ENCODE measurements at places on chromosomes 5 and 9.

- DNase-seq, result no peak
Measured at GRCh38 chr5:83026930-83027687, 50.1 kb downstream of the TMEM167A start.

- no peak for DNase-seq
Measured at GRCh38 chr5:1698589-1699316, 100.9 kb downstream of the MRPL36 start.

DNA sequence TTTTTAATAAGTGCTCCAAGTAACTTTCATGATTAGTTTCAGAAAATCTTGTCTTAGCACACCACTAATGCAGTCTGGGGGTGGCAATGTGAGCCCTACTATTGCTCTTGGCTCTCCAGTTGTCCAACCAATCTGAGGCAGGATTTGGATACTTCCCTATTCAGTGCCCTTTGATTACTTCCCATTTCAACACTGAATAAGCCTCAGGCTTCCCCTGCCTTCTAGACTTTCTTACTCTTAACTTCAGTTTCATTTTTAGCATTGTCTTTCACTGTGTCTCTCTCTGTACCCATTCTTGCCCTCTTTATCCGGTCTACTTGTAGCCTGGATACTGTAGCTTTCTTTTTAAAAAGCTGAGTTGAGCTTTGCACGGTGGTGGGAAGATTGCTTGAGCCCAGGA lies 186.1 kb downstream of the C9orf152 start:
- DNase-seq, result no peak

GRCh38 chr9:95206143-95206542 lies 111.4 kb downstream of the FANCC start:
- no peak for DNase-seq

DNA sequence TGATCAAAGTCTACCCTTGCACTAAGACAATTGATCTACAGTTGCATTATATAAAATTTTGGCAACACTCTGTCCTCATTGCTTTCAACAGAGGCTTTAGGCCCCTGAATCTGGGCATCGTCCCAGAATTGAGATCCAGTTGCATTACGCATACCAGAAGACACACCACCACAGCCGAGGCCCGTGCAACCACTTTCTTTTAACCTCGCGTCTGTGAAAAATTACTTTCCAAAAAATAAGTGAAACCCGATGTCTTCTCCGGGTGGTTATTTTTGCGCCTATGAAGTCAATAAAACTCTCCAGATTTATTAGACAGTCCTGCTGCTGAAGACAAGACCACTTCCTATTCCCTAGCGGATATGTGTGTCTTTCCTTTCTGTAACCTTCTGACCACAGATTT lies 52.1 kb upstream of the NFIB start:
- DNase-seq, result no peak

DNA sequence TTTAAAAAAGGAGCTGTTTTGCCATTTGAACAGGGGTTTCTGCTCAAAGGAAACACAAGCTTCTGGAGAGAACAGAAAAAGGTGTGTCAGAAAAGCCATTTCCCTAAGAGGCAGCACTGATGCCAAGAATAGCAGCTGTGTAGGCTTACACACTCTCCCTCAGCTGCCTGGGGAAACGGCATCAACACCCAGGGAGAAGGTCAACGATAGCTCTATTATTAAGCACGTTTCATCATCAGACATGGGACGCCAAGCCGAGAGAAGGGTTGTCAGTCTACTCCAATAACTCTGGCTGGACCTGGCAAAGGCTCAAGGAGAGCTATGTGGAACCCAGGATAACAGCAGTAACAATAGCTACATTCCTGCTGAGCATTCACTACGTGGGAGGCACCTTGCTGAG lies 314.2 kb downstream of the CDK5RAP2 start:
- DNase-seq, result no peak

- DNase-seq, result peak; percentile 5
Measured at GRCh38 chr5:179731791-179732411, 721 bp upstream of the MAML1 start.

DNA sequence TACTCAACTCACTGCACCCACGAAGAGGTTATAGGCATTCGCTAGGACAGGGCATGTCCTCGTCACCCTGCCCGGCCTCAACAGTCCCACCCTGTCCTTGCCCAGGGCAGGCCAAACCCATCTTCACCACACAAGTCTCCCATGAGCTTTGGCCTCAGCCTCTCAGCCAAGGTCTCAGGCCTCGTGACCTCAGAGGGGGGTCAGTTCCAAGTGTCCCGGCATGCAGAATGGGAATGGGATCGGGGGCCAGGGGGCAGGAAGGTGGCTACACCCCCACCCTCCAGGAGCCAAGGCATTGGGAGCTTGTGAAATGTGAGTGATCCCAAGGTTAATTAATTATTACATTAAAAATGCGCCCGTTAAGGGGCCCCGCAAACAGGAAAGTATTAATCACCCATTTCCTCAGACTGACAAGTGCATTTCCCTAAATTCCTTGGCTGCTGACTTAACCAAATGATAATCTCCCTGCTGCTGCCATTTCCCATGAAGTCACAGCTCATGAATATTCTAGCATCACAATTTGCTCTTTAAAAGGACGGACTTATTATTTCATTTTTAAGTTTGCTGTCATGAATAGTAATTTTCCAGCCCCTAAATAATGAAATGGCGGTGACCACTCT lies 8.0 kb upstream of the UBAC1 start:
- no peak for DNase-seq

DNA sequence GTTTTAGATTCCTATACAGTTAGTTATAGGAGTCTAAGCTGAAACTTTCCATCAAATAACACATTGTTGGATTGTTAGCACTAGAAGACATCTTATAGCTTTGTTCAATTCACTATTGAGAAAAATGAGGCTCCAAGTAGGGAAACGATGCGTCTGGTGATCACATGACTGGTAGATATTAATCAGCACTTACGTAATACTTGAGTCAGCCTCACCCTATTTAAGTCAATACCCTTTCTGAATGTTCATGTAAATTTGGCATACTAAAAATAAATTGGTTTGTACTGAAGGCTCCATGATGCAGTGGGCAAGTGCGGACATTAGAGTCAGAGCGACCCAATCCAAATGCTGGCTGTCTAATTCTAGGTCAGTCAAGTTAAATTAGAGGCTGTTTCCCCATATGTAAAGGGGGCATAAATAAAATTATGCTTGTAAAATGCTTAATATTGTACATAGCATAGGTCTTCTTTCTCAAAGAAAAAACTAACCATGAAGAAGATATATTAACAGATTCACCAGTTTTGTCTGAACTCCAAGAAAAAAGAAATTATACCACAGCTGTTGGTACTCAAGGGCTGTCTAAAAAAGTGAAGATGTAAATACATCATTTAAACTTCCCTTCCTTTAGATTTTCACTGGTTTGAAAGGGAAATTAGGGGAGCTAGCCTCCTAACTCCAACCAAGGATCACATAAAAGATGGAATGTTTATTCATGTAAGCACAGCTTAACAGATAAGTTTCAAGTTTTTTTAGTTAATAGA lies 406.6 kb upstream of the TLE4 start:
- no peak for DNase-seq

DNA sequence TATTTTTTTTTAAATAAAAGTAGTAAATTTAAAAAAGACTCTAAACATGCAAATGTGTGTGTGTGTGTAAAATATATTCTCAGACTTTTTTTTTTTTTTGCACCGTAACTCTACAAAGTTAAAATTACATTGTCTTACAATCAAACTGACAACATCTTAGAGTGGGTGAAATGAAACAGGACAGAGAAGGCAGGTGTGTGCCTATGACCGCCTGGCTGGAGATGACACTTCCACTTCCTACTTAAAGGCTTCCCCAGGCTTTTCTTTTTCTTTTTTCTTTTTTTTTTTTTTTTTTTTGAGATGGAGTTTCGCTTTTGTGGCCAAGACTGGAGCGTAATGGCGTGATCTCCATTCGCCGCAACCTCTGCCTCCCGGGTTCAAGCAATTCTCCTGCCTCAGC lies 2.7 kb upstream of the AK1 start:
- no peak for DNase-seq

- no peak for DNase-seq
Measured at GRCh38 chr5:67004730-67005350, 191.8 kb downstream of the CD180 start.

DNA sequence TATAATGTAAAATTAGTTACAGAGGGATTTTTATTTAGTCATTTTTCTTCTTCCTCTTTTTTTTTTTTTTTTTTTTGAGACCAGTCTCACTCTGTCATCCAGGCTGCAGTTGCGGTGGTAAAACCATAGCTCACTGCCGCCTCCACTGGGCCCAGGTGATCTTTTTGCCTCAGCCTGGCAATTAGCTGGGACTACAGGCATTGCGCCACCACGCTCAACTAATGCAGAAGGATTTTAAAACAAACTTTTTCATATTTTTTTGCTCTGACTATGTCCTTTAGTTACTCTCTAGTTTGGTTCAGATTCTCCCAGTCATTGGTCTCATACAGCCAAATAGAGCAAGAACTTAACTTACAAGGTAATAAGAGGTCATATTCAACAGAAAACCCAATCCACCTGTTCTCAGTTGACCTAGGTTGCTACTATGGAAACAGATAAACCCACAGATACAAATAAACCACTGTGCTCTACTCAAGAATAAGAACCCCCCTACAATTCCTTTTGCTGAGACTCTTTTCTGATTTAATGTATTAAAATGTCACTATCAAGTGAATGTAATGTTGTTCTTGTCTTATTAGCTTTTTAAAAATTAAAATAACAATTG lies 50.1 kb upstream of the TTC39B start:
- no peak for DNase-seq

DNA sequence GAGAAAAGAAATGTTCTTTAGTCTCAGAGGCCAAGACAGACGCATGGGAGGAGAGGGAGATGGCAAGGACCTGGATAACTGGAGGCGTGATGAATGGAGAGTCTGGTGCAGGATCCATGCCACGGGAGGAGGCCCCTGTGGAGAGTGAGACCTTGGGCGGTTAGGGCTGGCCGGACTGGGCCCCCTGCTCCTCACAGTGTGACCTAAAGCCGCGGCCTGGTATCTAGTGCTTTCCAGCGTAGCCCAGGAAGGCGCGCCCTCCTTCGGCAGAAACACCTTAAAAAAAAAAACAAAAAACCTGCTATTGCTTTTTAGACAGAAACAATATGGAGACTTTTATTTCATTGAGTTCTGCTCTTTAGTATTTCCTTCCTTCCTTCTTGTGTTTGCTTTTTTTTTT lies 33.1 kb downstream of the SCGB3A1 start:
- DNase-seq, result no peak

- peak; percentile 14 for DNase-seq
Measured at GRCh38 chr5:5492087-5492933, 69.8 kb downstream of the ICE1 start.

GRCh38 chr5:67141644-67142043 lies 55.0 kb downstream of the CD180 start:
- no peak for DNase-seq

GRCh38 chr5:107601076-107601475 lies 69.7 kb downstream of the EFNA5 start:
- no peak for DNase-seq

GRCh38 chr5:13378091-13378490 lies 566.4 kb downstream of the DNAH5 start:
- no peak for DNase-seq

GRCh38 chr5:90483206-90483605 lies 8.5 kb downstream of the POLR3G start:
- DNase-seq, result no peak

DNA sequence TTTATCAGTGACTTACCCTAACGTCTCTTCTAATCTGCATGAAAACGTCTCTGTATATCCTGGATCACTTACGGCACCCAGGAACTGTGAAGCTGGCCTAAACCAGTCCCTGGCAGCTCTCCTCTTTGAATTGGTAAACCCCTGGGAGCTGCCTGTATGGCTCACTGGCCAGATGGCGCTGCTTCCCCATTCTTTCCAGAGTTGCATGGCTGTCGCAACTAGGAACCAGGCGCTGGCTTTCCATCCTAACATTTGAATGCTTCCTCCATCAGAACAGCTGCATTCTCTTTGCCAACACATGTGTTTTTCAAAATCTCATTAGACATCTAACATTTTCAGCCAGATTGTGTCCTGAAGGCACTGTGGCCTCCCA lies 8.0 kb upstream of the PCA3 start:
- DNase-seq, result no peak

DNA sequence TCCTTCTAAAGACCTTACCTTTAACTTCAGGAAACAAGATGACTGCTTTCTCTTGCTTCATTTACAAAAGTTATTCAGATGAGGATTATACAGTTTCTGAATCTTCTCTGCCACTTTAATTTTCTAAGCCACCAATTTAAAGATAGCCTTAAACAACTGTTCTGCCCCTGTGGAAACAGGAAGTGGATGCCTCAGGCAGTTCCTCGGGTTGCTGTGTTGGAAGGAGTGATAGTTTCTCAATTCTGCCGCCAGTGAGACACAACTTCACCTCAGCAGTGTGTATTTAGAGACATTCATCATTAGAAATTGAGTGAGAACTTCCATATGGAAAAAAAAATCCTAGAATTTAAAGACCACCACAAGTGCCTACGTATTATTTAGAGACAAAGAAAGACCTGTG lies 475.1 kb upstream of the WWC1 start:
- no peak for DNase-seq

DNA sequence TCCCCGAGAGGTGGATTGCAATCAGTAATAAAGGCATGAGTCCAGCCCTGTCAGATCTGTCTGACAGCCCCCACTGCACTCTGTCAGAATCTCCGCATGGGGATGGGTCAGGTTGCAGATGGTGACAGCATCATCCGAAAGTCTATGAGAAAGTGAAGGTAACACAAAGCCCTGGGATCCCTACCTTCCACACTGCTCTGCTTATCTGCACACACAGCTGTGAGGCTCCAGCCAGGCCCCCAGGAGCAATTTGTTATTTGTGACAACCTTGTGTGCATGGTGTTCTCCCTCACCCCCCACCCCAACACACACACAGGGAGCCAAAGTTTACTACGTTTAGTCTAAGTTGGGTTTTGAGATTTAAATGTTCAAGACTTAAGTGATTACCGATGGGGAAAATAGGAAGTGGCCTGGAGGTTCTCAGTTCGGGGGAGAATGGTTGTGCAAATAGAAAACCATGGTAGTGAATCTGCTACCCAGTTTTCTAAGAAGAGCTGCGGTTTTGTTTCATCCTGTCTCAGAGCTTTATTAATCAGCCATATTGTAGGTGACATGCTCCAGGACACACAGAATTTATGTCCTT lies 92.7 kb downstream of the SV2C start:
- no peak for DNase-seq

- DNase-seq, result no peak
Measured at GRCh38 chr5:80659106-80659505, 4.3 kb upstream of the DHFR start.

DNA sequence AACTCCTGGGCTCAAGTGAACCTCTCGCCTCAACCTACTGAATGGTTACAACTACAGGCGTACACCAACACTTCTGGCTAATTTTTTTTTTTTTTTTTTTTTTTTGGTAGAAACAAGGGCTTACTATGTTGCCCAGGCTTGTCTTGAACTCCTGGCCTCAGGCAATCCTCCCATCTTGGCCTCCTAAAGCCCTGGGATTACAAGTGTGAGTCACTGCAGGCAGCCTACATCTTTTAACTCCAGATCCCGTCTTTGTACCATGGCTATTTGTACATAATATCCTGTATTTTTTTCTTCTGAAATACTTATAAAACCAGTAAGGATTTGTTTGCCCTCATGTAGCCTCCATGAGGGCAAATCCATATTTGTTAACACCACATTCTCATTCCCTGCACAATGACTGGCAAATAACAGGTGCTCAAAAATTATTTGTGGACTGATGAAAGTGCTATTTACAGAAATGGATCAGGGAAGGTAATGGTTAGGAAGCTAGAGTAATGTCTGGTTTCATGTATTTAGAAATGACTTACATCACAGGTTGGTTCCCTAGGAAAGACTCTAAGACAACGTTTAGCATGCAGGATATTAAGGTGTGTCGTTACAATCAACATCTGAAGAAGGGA lies 51.9 kb upstream of the POU5F2 start:
- no peak for DNase-seq

GRCh38 chr5:80205846-80206245 lies 50.0 kb downstream of the SERINC5 start:
- no peak for DNase-seq
